ENCODE measurements at places on chromosomes 16 and 17.
A peak's percentile ranks its signal among the peaks of the same experiment; 100 is the strongest.

- no peak for DNase-seq
Observed at GRCh38 chr16:57156351-57156703, 29.5 kb downstream of the PSME3IP1 start.

DNA sequence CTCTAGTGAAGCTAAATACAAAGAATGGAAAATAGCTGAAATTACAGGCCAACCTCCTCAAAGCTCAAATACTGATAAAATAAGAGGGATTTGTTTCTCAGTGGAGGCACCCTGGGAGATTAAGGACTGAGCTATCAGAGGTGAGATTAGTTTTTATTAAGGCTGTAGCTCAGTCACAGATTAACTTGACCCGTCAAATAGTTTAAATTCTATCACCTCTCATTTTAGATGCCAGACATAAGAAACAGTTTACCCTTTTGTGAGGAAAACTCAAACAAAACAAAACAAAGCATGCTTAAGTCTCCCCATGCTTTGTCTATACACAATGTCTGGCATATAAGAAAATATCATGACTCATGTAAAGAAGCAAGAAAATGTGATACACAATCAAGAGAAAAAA, 208.3 kb upstream of the PMFBP1 start:
- DNase-seq = no peak

DNA sequence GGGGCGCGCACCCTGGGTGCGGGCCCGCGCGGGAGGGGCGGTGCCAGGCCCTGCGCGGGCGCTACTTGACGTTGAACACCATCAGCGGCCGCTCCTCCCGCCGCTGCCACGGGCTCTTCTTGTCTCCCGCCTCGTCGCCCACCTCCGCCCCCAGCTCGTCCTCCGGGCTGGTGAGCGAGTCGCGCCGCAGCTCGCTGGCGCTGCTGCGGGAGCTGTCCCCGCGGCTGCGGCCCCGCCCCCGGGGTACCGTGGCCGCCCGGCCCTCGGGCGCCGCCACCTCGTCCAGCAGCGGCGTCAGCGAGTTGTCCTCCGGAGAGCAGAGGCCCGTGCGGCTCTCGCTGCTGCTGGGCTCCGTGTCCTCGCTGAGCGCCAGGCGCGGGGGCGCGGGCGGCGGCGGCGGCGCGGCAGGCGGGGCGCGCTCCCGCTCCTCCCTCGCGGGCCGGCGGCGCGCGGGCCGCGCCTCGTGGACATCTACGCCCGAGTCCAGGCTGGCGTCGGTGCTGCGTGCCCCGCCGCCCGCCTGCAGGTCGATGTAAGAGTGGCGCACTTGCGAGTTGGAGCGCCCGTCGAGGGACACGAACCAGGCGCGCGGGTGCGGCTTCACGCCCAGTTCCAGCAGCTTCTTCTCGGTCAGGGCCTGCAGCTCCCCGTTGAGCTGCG, 8.7 kb downstream of the GRN start:
- no peak for DNase-seq

DNA sequence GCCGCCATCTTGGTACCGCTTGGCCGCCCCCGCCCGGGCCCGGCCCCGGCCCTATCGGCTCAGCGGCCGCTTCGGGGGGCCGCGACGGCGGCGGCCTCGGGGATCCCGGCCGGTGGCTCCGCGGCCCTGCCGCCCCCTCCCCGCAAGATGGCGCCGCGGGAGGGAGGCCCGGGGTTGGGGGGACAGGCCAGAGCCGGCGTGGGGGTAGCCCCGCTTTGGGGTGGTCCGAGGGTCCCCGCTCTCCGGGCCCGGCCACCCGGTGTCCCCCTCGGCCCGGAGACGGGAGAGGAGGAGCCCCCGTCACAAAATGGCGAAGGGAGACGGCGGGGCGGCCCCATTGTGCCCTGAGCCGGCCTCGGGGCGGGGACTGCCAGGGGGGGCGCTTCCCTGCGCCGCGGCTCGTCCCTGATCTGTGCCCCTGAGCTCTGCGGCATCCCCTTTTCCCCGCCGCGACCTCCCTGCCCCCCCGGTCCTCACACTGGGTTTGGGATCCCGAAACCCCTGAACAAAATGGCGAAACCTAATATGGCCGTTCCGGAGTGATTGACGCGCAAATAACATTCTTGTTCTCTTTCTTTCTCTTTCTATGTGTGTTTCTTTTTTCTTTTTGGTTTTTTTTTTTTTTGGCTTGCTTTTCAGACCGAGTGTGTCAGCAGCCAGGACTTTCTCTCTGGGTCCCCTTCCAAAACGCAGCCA, 986 bp downstream of the HAPSTR1 start:
- no peak for DNase-seq

DNA sequence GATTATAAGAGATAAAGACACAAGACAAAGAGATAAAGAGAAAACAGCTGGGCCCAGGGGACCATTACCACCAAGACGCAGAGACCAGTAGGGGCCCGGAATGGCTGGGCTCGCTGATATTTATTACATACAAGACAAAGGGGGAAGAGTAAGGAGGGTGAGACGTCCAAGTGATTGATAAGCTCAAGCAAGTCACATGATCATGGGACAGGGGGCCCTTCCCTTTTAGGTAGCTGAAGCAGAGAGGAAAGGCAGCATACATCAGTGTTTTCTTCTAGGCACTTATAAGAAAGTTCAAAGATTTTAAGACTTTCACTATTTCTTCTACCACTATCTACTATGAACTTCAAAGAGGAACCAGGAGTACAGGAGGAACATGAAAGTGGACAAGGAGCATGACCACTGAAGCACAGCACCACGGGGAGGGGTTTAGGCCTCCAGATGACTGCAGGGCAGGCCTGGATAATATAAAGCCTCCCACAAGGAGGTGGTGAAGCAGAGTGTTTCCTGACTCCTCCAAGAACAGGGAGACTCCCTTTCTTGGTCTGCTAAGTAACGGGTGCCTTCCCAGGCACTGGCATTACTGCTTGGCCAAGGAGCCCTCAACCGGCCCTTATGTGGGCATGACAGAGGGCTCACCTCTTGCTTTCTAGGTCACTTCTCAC, 63.9 kb upstream of the ARL4D start:
- DNase-seq = no peak

DNA sequence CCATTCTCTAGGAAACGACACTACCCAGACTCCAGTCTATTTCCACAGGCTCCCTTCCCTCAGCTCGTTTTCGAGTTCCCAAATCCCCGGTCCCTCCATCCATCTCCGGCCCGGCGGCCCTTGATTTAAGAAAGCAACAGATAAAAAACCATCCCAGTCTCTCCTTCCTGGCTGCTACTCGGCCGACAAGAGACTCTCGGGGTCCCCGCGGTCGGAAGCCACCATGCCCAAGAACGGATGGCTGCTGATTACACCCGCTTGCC, 182 bp downstream of the RPL26 start:
- no peak for DNase-seq

DNA sequence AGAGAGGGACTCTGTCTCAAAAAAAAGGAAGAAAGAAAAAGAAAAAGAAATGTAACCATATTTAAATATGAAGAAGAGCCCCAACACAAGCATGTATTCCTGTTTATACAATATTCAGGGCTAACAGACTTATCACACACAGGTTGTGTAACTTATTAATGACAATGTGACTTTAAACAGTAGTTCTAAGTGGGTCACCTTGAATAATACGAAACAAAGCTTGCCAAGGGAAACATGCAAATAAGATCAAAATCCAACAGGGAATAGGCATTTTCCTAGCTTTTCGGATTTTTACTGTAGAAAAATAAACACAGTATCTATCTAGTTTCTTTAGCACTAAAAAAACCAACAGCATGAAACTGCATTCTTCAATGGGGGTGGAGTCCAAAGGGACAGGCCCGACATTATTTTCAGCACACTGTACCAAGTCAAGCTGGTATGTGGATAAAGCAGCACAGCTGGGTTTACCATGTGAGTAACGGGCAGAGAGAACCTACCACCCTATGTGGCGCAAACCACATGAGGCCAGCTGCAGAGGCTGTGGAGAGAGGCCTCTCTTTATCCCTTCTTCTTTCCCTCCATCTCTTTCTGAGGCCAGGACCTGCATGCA, 45.3 kb downstream of the TOM1L2 start:
- no peak for DNase-seq

DNA sequence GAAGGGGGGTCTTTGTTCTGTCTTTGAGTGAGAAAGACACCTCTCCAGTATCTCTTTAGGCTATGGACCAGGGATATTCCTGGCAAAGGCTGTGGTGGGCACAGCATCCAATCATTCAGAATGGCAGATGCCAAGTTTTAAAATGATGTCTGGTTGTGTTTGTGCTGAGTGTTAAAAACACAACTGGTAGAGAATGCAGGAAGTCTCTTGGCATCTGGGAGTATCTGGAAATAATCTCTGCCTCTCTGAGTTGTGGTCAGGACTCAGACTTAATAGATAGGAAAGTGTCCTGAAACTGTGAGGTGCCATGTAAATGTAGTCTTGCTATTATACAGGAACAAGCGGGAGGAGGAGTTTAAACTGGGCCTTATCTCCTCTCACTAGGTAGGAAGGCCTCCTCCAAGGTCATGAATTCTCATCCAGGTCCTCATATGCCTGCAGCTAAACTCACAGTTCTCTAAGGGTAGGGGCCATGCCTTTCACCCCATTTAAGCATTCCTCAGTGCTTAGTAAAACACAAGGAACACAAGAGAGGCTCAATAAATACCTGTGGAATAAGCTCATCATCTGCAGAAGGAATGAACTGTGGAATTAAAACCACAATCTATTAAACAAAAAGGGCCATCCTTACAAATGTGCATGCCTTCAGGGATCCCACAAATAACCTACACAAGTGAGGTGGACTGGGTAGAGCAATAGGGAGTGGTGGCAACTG, 317.6 kb downstream of the CBLN1 start:
- no peak for DNase-seq

- no peak for DNase-seq
Observed at GRCh38 chr17:15966183-15966878, 21.4 kb downstream of the ADORA2B start.

DNA sequence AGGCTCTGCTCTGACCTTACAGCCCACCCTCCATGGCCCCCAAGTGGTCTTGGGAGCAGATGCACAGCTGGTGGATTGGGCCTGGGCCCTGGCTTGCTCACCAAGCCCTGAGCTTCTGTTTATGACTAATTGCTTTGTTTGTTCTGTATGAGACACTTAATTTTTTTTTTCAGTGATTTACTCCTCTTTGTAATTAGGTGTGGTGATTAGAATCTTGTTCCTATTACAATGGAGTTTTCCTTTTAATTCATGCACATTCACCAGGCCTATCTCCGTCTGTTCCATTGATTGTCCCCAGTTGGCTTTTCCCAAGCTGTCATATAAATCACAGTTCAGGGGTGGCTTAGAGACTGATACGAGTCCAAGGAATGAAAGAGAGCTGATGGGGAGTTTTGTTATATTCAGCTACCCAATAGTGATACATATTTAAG, 242.3 kb downstream of the CCDC182 start:
- DNase-seq = no peak

- no peak for DNase-seq
Observed at GRCh38 chr17:60862482-60862881, 184.8 kb downstream of the BCAS3 start.

- no peak for DNase-seq
Observed at GRCh38 chr17:78674595-78675315, 97.6 kb upstream of the DNAH17 start.

DNA sequence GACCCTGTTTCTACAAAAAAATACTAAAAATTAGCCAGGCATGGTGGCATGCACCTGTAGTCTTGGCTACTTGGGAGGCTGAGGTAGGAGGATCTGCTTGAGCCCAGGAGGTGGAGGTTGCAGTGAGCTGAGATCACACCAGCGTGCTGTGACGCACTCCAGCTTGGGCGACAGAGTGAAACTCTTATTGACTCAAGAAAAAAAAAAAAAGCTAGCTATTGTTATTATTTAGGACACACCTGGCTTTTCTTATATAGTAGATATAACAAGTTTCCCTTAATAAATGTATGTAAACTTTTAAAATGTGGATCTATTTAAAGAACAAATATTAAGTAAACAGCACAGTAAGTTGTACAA, 1.8 kb downstream of the RABEP2 start:
- DNase-seq = no peak

- DNase-seq = no peak
Observed at GRCh38 chr17:76554131-76554530, 14.3 kb downstream of the PRCD start.

DNA sequence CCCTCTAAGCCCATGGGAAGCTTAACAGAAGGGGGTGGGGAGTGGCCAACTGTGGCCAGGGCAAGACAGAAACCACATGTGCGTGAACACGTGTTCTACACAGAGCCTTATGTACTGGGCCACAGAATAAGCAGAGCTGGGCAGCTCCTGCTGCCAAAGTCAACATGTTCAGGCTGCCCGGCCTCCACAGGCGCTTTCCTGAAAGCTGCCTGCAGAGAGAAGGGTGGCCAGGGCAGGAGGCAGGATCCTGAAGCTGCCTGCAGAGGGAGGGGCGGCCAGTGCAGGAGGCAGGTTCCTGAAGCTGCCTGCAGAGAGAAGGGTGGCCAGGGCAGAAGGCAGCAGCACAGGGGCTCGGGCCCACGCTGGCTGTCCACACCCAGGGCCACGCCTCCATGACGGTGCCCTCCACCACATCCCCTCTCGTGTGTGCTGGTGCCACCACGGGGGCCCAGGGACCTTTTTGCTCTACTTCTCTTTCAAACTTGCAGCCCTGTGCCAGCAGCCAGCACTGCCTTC, 79.5 kb downstream of the ANKRD11 start:
- no peak for DNase-seq

DNA sequence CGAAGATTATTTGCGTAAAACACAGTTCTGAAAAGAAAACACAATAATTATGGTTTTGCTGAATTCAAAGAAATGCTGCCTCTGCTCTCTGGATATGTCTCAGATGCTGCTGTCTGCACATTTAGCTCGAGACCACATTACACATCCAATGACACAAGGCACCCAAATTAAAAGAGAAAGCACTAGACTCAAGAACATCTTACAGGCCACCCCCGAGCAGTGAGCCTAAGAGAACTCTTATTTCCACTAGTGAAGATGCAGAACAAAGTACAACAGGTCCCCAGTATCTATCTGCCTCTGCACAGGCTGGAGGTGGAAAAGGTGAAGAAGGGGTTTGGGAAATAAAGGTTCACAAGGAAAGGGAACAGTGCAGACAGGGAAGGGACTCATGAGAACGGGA, 33.5 kb downstream of the GRB2 start:
- peak; percentile 27 for DNase-seq

- DNase-seq = no peak
Observed at GRCh38 chr16:20851601-20852000, 45.3 kb downstream of the REXO5 start.

- no peak for DNase-seq
Observed at GRCh38 chr17:19987897-19988296, 10.3 kb upstream of the AKAP10 start.

- no peak for DNase-seq
Observed at GRCh38 chr17:79917902-79918484, 78.8 kb upstream of the CBX4 start.

DNA sequence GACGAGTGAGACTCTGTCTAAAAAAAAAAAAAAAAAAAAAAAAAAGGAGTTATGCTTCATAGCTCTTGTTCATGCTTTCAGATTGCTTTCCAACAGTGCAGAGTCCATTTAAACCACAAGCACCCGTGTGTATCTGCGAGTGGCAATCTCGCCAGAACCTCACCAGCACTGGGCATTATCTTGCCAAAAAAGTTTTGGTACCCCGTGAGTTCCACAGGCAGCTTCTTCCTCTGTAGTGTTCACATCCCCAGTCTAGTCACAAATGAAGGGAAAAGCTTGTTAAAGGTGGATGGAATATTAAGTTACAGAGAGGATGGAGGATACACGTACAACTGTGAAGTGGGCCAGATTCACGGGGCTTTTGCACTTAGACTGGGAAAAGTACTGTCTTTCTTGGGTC, 33.5 kb downstream of the WSB1 start:
- DNase-seq = no peak

Measured in GM19239 (cell line).